ENCODE measurements at places on chromosomes 11 and 22. TPM values are rescaled to one million over a fixed set of nuclear protein-coding genes. Genes with fewer than 3 reads are reported as not detected.

WEE1 gene
- 18.4 TPM for total RNA-seq

GDPD4 gene
- total RNA-seq: not detected

CEP126 gene
- 1.2 TPM for total RNA-seq

DNAJB7 gene
- total RNA-seq: not detected

KCNC1 gene
- not detected for total RNA-seq

MAML2 gene
- total RNA-seq: 4.5 TPM

BUD13 gene
- 9.1 TPM for total RNA-seq

PANX3 gene
- not detected for total RNA-seq

LTBP3 gene
- total RNA-seq: 20.9 TPM

Data from esophagus mucosa (tissue), 1 donor.